ENCODE measurements at places on chromosomes 4 and X.
A peak's percentile ranks its signal among the peaks of the same experiment; 100 is the strongest.

GRCh38 chr4:54392479-54392878 is 163.4 kb downstream of the PDGFRA start:
- ATAC-seq, result no peak

GRCh38 chr4:26786916-26787315 is 73.7 kb upstream of the STIM2 start:
- ATAC-seq, result no peak

GRCh38 chr4:52665592-52665991 is 6.5 kb upstream of the USP46 start:
- ATAC-seq, result peak; percentile 77

DNA sequence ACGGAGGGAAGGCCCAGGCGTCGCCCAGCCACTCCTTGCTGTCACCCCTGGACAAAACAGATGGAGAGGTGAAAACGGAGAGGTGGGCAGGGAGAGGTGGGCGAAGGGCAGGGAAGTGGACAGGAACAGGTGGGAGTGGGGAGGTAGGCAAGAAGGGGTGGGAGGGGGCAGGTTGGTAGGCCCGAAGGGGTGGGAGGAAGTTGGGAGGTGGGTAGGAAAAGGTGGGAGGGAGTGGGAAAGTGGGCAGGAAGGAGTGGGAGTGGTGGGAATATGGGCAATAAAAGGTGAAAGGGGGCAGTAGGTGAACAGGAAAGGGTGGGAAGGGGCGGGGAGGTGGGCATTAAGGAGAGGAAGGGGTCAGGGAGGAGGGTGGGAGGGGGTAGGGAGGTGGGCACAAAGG is 9.0 kb upstream of the MAGEC1 start:
- ATAC-seq, result no peak

GRCh38 chrX:105822138-105823091 is at the start of gene NRK:
TSS of gene NRK (plus strand) at chrX:105822539. CDS start at chrX:105822846, 307 bp downstream.
- no peak for ATAC-seq

Measured in SK-N-SH treated with all-trans-retinoic acid at 6 μM for 48 hours (cell line).